ENCODE measurements at places on chromosomes 7 and 10.

GRCh38 chr7:3117488-3118231 lies 74.0 kb upstream of the CARD11 start:
- DNase-seq = no peak

- peak; percentile 50 for DNase-seq
Measured at GRCh38 chr10:132939957-132940790, 2.2 kb downstream of the CFAP46 start.

DNA sequence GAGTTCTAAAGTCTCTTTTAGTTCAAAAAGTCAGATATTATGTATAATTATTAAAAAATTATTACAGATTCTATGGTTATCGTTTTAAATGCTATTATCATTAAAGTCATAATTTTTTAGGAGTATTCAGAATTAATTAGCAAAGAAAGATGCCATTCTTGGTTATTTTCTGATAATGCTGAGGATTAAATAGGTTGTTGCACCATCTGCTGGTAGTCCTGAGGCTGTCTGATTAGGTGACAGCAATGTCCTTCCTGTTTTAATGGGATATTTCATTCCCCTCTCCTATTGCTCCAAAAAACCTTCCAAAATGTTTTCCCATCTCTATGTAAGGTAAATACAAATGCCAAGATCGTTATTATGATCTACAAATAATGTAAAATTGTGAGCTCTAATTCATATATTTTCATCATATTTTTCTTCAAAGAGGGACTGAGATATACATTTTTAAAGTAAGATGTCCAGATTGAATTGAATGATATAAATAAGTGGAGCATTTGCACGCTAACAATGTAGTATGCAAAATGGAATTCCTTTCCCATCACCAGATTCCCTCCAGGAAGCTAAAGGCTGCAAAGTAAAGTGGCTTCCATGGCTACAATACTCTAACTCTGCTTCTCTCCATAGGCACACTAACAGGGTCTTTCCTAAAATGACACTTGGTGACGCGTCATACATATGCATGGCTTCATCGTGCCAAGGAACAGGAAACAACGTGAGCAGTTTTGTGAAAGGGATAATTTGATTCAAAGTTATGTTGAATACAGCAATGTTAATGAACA lies 58.8 kb upstream of the AKR1E2 start:
- peak; percentile 70 for DNase-seq

- no peak for DNase-seq
Measured at GRCh38 chr10:6230315-6230714, 27.6 kb downstream of the PFKFB3 start.

DNA sequence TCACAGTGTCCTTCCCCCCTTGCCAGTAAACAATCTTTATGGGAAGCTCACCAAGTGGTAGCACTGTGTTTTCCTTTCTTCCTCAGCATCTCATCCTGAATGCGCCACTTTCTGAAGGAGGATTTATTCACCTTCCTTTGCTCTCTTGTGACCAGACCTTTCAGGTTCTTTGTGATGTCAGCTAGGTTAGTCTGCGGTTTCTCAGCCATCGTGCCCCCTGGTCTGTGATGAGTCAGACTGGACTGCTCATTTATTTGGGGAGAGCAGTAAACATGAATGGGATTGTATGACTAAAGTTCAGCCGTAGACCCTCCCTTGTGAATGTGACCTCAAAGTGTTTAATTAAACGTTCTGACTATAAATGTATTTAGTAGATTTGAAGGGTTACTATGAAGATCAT lies 235.1 kb upstream of the CELF2 start:
- DNase-seq = peak; percentile 49

- peak; percentile 2 for DNase-seq
Measured at GRCh38 chr10:27020243-27020642, 80.1 kb downstream of the ANKRD26 start.

DNA sequence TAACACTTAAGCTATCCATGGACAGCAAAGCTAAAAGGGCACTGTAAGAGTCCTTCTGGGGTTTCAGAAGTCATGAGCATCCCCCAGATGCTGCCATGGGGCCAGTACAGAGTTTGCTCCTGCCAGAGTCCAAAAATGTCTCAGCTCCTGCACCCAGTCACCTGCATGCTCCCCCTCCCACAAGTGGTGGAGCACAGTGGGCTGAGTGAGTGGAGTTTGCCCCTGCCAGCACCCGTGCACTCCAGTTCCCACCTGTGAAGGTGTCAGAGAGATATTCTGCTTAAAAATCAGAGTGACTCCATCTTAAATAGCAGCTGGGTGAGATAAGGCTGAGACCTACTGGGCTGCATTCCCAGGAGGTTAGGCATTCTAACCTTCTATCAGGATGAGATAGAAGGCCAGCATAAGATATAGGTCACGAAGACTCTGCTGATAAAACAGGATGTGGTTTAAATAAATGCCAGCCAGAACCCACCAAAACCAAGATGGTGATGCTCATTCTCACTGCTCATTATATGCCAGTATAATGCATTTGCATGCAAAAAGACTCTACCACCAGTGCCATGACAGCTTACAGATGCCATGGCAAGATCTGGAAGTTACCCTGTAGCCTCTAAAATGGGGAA lies 140.1 kb upstream of the ZNF92 start:
- no peak for DNase-seq

GRCh38 chr7:28382144-28382543 lies 30.2 kb upstream of the CREB5 start:
- no peak for DNase-seq

DNA sequence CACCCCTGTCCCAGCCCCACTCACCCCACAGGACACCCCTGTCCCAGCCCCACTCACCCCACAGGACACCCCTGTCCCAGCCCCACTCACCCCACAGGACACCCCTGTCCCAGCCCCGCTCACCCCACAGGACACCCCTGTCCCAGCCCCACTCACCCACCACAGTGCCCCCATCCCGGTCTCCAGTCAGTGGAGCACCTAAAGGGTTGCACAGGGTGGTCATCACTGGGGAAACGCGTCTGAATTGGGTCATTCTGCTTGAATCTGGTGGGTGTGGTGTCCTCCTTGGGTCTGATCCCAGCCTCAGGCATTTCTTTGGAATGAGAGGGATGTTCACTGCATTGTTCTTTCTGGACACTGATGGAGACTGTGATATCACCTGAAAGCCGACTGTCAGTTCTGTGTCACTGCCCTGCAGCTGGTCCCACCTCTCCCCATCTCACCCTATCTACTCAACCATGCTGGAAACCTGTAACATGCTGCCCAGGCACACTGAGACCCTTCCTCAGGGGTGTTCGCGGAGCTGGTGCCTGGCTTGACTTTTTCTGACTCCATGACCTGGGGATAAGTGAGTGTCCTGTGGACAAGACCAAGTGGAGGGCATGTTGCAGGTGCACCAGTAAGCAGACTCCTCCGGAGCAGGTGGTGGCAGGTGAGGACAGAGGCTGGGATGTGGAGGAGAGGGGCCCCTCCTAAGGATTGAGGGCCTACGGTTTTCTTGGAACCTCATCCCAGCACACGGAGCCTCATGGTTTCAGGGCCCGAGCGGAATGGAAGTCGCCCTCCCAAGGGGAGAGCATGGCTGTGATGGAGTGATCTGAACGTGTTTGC lies 262.5 kb upstream of the PPP2R2D start:
- DNase-seq = no peak
